ENCODE measurements at places on chromosomes 13 and 19. TPM values are rescaled to one million over a fixed set of nuclear protein-coding genes. Genes with fewer than 3 reads are reported as not detected.

The ZNF528 gene
- 21.3 TPM for total RNA-seq

DNA sequence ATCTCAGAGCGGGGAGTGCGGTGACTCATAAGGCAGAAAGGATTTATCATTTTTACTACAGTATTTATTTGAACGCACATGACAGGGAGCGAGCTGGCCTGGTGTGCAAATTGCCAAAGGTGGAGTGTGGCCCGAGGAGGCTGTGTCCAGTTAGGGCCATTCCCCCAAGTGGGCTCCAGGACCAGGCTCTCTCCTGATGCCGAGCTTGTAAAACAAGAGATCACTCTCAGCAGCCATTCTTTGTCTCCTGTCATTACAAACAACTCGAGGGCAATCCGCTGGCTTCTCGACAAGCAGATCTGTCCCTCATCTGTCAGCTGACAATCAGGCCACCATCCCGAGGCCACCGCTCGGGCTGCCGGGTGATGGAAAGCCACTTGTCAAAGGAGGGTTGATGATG is 418.9 kb downstream of the ZNF536 start:
- no peaks in the 10 kb centered on the region for H3K36me3 ChIP-seq
- no peak overlapping the region for H3K27ac ChIP-seq
- DNase-seq: no peak
- H3K27me3 ChIP-seq: no peaks in the 10 kb centered on the region
- H3K4me1 ChIP-seq: no peaks in the 10 kb centered on the region
- no peak overlapping the region for H3K4me3 ChIP-seq

DNA sequence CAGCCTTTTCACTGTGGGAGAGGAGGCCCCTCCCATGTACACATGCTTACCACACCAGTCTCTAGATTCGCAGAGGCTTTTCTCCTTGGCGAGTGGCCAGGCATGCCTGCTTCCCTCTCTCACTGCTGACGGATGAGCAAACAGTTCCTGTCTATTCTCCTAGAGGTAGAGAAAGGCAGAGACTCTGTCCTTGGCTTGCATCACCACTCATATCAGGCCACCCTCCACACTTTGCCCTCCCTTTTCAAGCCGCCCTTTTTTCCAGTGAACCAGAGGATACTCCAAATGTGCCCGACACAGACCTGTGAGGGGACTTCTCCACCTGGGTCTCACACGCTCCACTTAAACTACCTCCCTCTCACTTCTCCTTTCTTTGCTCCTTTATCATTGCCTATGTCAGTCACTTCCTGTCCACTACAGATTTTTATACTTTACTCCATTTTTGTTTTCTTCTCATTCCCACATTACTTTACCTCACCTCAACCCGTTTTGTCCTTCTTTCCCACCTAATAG is 284.6 kb downstream of the DNAJC15 start:
- DNase-seq: peak; percentile 77
- H3K4me3 ChIP-seq: no peak overlapping the region
- no peak overlapping the region for H3K27ac ChIP-seq
- H3K36me3 ChIP-seq: no peaks in the 10 kb centered on the region
- no peaks in the 10 kb centered on the region for H3K27me3 ChIP-seq
- H3K4me1 ChIP-seq: peaks cover 8% of the 10 kb centered on the region

DNA sequence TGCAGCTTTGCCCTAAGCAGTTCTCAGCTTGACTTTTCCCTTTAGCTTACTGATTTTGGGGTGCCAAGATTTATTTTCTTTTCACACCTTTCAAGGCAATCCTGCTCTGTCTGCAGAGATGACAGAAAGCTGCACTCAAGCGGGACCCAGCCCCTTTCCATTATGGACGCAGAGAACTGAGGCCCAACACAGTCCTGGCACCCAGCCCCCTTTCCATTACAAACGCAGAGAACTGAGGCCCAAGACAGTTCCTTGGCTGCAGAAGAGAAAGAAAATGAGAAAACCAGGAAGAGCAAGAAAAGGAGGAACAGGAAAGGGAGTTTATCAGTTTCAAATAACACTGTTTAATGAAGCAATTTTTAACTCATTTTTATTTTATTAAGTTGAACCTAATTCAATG is 36.8 kb upstream of the ATP11A start:
- no peaks in the 10 kb centered on the region for H3K4me1 ChIP-seq
- DNase-seq: no peak
- no peaks in the 10 kb centered on the region for H3K27me3 ChIP-seq
- H3K4me3 ChIP-seq: no peak overlapping the region
- H3K27ac ChIP-seq: no peak overlapping the region

DNA sequence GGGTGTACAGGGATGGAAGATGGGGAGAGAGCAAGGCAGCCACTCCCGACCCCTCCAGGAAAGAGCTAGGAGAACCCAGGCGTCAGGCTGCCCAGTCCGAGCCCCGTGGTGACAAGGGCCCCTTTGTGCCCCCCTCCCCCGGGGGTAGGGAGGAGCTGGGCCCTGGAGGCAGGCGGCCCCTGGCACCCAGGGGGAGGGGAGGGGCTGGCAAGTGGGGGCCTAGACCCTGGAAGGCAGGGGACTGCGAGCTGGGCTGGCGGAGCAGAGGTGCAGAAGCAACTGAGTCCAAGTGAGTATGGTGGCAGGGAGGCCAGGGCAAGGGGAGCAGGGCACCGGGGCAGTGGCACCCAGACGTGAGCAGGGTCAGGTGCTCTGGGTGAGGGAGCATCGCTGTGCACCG is at the start of gene MAG:
MAG (plus strand) TSS at position 246 of the 400 bp plus-strand sequence. CDS start 3,248 bp downstream, outside the sequence.
- H3K27ac ChIP-seq: no peak within 1 kb of the TSS
- H3K36me3 ChIP-seq: no peaks in the 10 kb centered on the region
- H3K4me3 ChIP-seq: no peak within 1 kb of the TSS
- no peaks in the 10 kb centered on the region for H3K4me1 ChIP-seq

DNA sequence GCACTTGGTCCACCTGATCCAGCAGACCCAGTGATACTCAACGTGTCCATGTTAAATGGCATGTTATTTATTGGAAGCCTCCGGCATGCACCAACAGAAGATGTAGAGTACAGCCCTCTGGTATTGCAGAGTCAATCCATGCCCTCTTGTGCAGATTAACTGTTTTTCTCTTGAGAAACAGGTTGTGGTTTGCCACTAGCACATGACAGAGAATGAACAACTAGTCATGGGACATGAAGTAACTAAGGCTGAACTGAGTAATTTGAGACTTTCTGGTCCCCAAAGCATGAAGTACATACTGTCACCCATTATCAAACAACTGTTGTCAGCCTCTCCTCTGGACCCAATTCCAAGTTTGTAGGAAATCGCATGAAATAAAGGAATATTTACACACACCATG is 3.2 kb downstream of the ZNF562 start:
- no peak for DNase-seq
- H3K4me1 ChIP-seq: no peaks in the 10 kb centered on the region
- no peaks in the 10 kb centered on the region for H3K27me3 ChIP-seq

The PSG5 gene
- 2.1 TPM for total RNA-seq

DNA sequence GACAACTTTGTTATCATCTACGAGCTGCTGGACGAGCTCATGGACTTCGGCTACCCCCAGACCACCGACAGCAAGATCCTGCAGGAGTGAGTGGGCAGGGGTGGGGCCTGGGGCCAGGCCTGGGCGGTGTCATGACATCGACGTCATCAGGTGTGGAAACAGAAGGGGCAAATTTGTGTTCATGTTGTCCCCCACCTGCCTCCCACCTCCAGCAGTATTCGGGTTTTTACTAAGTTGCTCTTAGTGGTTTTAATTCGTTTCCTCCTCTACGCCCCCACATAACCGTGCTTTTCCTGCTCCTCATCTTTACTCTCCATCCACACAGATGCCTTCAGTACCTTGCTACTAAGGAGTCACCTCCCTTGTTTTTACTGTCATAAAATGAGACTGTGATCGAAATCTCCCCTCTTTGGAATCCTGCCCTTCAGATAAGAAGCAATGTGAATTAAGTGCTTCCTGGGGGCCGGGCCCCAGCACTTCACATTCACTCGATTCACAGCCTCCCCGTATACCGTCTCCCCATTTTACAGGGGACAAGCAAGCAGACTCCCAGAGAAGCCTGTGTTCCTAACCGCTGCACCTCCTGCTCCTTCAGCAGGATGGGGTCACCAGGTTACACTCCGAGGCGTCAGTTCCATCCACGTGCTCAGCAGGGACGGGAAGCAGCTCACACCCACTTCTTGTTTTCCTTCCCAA is 10.5 kb downstream of the AP1M1 start:
- H3K27me3 ChIP-seq: no peaks in the 10 kb centered on the region
- no peak overlapping the region for H3K27ac ChIP-seq
- no peak for DNase-seq
- no peak overlapping the region for H3K4me3 ChIP-seq
- H3K36me3 ChIP-seq: peaks cover 44% of the 10 kb centered on the region

The UBE2L5 gene
- total RNA-seq: not detected

- peak; percentile 4 for DNase-seq
- no peaks in the 10 kb centered on the region for H3K4me1 ChIP-seq
- no peaks in the 10 kb centered on the region for H3K36me3 ChIP-seq
- H3K4me3 ChIP-seq: no peak overlapping the region
- no peak overlapping the region for H3K27ac ChIP-seq
- H3K27me3 ChIP-seq: no peaks in the 10 kb centered on the region
Observed at GRCh38 chr13:33859691-33860303, 41.8 kb downstream of the RFC3 start.

The CCDC194 gene
- total RNA-seq: not detected

DNA sequence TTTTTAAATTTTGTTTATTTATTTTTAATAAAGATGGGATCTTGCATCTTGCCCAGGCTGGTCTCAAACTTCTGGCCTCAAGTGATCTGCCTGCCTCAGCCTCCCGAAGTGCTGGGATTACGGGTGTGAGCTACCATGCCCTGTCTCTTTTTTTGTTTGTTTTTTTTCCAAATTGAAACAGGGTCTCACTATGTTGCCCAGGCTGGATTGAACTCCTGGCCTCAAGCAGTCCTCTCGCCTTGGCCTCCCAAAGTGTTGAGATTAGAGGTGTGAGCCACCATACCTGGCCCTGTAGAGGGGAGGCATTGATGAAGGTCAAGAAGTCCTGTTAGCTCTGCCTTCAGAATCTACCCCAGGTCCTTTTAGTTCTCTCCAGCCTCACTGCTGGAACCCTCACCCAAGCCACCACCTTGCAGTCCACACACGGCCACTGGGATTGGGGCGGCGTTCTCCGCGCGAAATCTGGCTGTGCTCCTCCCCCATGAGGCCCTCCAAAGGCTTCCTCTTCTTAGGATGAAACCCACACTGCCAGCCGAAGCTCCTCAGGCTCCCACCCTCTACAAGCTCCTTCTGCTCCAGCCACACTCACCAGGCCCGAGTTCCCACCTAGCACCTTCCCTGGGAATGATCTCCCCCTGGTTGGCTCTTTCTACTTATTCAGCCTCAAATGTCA is 34.9 kb downstream of the ACTN4 start:
- no peaks in the 10 kb centered on the region for H3K27me3 ChIP-seq
- no peak for DNase-seq
- H3K4me3 ChIP-seq: no peak overlapping the region

DNA sequence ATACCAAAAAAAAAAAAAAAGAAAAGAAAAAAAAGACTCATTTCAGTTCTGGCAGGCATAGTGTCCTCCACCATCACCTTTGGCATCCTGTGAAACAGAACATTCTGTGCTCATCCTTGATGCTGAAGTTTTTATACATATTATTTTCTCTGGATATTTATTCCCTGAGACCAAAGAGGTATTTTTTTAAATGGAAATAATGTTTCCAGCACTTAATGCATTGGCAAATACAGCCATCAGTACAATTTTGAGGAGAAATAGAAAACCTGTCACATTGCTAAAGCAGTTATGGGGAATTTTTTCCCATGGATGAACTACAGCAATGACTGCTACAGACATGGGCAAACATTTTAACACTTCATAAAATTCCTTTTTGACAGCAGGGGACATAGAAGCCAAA is 312.4 kb downstream of the DNAJC15 start:
- DNase-seq: no peak
- no peaks in the 10 kb centered on the region for H3K4me1 ChIP-seq
- H3K27me3 ChIP-seq: no peaks in the 10 kb centered on the region
- H3K27ac ChIP-seq: no peak overlapping the region
- H3K36me3 ChIP-seq: no peaks in the 10 kb centered on the region

The GRIK5 gene
- 3.5 TPM for total RNA-seq

DNA sequence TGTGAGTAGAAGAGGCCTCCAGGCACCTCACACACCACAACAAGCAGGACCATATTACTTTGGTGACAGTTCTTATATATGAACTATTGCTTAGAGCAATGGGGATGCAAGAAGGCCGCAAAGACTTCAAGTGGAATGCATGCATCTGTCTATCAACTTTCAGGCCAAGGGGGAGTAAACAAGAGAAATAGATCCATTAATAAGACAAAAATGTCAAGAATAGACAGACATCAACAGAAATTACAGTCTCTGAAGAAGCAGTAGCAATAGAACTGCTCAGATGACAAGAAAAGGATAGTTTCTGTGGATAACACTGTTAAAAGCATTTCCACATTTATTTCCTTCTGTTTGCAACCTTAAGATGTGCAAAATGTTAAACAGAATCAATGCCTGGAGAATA is 1057.7 kb downstream of the UQCRFS1 start:
- H3K4me3 ChIP-seq: no peak overlapping the region
- H3K36me3 ChIP-seq: no peaks in the 10 kb centered on the region
- no peak for DNase-seq
- no peaks in the 10 kb centered on the region for H3K27me3 ChIP-seq
- H3K4me1 ChIP-seq: no peaks in the 10 kb centered on the region
- H3K27ac ChIP-seq: no peak overlapping the region

DNA sequence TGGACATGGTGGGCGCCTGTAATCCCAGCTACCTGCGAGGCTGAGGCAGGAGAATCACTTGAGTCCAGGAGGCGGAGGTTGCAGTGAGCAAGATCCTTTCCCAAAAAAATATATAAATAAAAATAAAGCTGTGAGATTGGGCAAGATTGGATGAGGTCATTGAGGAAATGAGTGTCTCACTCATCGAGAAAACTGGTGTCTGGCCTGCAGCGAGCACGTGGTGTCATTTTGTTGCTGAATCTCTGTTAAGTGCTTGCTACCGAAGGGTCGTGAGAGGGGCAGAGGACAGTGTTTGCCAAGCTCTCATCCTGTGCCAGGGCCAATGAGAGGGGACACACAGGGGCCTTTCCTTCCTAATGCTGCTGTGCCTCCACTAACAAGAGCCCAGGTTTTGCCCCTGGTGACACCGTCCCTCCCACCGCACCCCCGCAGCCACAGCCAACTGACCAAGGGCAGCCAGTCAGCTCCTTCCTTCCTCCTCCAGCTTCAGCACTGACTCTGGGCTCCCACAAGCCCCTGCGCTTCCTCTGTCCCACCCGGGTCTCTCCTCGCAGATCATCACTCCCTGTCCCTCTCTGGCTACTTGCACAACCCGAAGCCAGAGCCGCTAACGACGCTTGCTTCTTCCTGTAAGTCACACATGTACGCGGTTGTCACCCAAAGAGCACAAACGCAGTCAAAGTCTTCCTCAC is 3.2 kb downstream of the POLD1 start:
- peaks cover 5% of the 10 kb centered on the region for H3K36me3 ChIP-seq
- H3K27me3 ChIP-seq: no peaks in the 10 kb centered on the region
- no peak overlapping the region for H3K27ac ChIP-seq
- DNase-seq: peak; percentile 13

- no peaks in the 10 kb centered on the region for H3K36me3 ChIP-seq
- peak overlapping the region; percentile 47 for H3K27ac ChIP-seq
- H3K4me1 ChIP-seq: peaks cover 17% of the 10 kb centered on the region
- peak; percentile 65 for DNase-seq
Observed at GRCh38 chr19:13727798-13728197, 36.5 kb upstream of the MRI1 start.

GRCh38 chr13:66347486-66348117 is 882.5 kb downstream of the PCDH9 start:
- H3K4me3 ChIP-seq: no peak overlapping the region
- H3K27ac ChIP-seq: no peak overlapping the region

GRCh38 chr13:77751513-77752456 is 54.3 kb downstream of the SLAIN1 start:
- no peak overlapping the region for H3K27ac ChIP-seq
- DNase-seq: peak; percentile 58
- no peaks in the 10 kb centered on the region for H3K36me3 ChIP-seq
- no peak overlapping the region for H3K4me3 ChIP-seq
- no peaks in the 10 kb centered on the region for H3K27me3 ChIP-seq

- no peaks in the 10 kb centered on the region for H3K27me3 ChIP-seq
- H3K4me3 ChIP-seq: no peak overlapping the region
Observed at GRCh38 chr13:73687087-73687486, 447.1 kb downstream of the KLF12 start.
